Fibroblast of villous mesenchyme (primary cell): ENCODE measurements at places on chromosomes 13 and 19. TPM values are rescaled to one million over a fixed set of nuclear protein-coding genes. Genes with fewer than 3 reads are reported as not detected.

- DNase-seq = no peak
Observed at GRCh38 chr19:39915101-39915847, 19.2 kb downstream of the FCGBP start.

- DNase-seq = peak; percentile 91
Observed at GRCh38 chr19:31586282-31586681, 237.0 kb upstream of the TSHZ3 start.

DNA sequence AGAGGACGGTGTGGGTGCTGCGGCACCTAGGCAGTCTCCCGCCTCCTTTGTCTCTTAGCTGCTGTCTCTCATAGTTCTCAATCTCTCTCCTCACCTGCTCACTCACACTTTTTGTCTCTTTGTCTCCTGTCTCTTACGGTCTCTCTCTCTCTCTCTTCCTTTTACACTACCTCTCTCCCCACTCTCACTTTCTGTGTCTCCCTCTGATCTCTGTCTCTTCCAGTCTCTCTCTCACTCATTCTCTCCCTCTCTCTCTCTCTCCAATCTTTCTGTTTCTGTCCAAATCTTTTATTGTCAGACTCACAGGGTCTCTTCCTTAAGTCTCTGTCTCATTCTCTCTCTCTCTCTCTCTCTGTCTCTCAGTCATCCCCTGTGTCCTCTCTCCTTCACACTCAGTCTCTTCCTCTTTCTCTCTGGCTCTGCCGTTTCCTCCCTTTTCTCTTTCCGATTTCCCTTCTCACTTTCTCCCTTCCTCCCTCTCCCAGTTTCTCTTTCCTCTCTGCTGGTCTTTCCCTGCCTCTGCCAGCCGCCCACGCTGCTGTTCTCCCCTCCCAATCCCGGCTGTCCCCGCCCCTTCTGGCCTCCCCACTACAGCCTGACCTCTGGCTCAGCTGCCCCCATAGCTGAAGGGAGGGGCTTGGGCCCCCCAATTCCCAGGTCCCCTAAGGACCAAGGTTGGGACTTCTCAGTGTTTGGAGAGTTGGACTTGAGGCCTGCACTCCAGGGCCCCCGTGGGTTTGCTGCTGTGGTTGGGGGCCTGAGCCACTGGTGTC is at the start of gene PLEKHA4:
Gene PLEKHA4, minus strand, starts transcription at position 504 of the 773 bp plus-strand sequence. CDS start 997 bp downstream, outside the sequence.
- peak; percentile 51 for DNase-seq

WTIP gene
- total RNA-seq = 28.0 and 40.6 TPM in 2 replicates

ADGRE1 gene
- total RNA-seq = not detected in 2 replicates

SLC27A1 gene
- total RNA-seq = 10.8 and 15.5 TPM in 2 replicates
